ENCODE measurements at places on chromosomes 3 and 15.

GRCh38 chr3:142886021-142886420 is 2.9 kb downstream of the PCOLCE2 start:
- DNase-seq, result no peak

GRCh38 chr3:119604878-119605277 is 7.2 kb downstream of the PLA1A start:
- DNase-seq, result peak; percentile 68

DNA sequence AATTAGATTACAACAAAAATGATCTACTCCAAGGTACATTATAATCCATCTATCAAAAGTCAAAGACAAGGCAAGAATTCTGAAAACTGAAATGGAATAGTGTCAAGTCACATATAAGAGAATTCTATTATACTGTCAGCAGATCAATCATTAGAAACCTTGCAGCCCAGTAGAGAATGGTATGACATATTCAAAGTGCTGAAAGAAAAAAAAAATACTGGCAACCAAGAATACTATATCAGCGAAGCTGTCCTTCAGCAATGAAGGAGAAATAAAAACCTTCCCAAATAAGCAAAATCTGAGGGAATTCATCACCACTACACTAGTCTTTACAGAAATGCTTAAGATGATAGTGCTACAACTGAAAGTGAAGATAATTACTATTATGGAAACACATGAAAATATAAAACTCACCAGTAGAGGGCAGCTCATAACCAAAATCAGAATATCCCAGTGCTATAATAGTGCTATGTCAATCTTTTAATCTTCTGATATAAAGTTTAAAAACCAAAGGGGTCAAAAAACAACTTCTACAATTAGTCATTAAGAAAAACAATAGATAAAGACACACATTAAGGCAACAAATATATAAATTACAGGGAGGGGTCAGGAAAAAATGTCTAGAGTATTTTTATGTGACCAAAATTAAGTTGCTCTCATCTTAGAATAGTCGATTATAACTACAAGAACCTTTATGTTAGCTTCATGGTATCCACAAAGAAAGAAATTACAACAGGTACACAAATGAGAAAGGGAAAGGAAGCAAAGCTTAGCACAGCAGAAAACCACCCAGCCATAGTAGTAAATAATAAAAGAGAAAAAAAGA is 190.7 kb upstream of the CNTN6 start:
- DNase-seq, result peak; percentile 37

- peak; percentile 92 for DNase-seq
These were observed 8.2 kb downstream of the TMOD2 start for GRCh38 chr15:51759557-51760070.

- no peak for DNase-seq
These were observed 61.9 kb upstream of the PHLDB2 start for GRCh38 chr3:111797171-111797615.

DNA sequence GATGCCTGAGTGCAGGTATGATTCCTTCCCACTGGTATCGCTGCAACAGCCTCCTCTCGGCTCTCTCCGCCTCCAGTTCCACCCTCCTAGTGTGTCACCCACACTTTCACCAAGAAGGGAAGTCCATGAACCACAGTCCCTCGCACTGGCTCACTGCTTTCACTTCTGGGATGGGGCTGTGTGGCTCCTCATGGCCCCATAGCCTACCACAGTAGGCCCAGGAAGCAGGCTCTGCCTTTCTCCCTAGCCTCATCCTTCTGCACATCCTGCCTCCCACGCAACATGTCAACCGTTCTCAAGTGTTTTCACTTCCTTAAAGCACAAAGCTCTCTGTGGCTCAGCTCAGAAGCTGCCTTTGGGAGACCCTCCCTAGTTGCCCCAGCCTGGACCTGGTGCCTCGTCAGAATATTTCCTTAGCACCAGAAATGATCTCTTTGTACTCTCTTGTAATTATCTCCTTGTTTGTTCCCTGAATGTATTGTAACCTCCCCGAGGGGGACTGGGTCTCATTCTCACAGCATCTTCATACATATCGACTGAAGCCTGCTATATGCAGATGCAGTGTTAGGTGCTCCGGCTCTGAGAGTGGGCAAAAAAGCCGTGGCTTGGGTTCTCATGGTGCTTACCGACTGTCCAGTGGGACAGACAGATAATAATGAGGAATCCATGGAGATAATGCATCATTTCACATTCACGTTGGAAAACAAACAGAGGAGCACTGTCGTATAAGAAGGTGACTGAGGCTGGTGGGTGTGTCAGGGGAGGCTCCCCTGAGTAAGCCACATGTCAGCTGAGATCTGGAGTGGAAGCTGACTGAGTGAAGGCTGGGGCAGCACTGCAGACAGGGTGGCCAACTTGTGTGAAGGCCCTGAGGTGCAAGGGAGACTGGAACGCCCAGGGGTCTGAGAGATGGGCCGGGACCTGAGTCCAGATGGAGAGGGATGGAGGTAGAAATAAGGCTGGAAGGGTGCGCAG is 107.1 kb downstream of the DGKG start:
- DNase-seq, result no peak

- DNase-seq, result no peak
These were observed 127.4 kb upstream of the FEZF2 start for GRCh38 chr3:62500556-62501288.

- peak; percentile 79 for DNase-seq
These were observed 26.7 kb upstream of the TMC3 start for GRCh38 chr15:81400640-81401236.
